ENCODE measurements at places on chromosomes 5 and 9.

DNA sequence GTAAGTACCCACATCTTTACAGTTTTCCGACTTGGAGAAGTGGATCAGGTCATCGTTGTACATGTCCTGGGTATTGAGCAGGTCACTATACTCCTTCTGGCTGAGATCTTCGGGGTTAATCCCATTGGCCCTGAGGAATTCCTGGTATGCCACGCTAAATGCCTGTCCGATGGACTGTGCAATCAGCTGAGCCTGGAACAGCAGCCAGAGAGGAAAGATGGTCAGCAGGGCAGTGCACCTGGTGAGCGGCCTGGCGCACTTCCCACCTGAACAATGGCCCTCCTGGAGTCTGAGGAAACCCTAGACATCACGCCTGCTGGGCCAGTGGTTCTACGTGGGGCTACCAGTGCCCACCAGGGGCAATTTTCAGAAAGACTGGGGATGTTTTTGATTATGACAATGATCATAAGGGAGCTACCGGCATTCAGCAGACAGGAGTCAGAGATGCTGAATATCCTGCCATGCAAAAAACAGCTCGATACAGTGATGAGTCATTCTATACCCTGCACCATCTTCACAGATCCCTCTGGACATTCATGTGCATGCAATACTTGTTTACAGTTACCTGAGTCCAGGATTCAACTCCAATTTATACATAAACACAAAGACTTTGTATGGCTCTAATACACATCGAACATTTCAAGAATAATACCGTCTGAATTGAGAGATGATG lies 127.2 kb downstream of the ENTREP1 start:
- DNase-seq: no peak

DNA sequence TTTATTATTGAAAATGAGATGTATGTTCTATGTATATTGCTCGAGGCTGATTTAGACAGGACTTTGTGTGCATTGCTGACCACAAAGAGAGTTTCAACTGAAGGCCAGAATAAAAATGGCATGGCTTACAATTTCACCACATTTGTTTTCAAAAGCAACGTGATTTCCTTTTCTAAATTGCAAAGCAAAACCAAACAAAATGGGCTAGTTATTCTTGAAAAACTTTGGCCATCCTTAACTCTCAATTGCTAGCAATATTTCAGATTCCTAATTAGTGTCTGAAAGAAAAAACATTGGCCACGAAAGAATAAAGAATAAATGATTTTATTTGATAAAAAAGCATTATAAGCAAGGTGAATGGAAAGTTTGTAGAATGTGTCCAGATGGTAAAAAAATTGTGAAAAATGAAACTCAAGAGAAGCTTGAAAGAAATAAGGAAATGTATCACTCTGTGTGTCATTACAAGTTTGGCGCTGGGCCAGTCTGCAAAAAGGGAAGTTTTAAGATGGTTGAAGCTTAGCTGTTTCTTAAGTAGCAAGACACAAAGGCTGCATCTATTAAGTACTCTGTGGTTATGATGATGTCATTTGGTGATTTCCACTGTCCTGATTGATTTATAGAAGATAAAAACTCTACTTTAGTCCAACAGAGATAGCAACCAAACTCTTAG lies 89.2 kb upstream of the PRLR start:
- DNase-seq: peak; percentile 55

DNA sequence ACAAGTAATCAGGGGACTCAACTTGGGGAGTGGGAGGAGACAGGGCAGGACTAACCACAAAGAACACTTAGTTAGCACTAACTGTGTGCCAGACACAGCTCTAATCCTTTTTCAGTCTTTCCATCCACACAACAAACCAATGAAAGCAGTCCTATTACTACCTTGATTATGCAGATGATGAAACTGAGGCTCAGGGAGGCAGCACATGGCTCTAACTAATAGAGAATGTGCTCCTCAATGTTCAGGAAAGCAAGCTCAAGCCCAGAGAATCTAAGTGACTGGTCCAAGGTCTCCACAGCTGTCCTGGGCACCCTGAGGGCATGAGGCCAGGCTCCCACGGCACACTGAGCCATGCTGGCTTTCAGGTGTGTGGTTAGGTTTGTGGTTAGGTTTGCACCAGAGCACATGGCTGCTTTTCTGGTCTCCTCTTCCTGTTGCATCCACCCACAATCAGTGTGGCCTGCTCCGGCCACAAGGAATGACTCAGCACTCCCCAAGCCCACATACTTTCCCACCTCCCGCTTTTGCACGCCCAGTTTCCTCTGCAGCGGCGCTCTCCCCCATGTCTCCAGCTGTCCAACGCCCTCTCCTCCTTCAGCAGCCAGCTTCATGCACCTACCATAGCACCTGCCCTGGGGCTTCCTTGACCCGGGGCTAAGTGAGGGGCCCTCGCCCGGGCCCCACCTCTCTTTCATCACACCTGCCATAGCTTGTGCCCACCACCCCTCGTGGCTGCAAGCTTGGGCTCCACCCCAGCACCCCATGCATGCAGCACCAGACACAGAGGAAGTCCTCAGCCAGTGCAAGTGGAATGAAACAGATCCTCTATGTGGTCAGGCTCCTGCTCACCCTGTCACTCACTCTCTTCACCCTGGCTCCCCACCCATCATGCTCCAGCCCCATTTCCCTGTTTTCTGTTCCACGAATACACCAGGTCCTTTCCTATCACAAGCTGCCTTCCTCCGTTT lies 133.1 kb downstream of the GABBR2 start:
- DNase-seq: no peak

- no peak for DNase-seq
These were observed 35.2 kb upstream of the PDE8B start for GRCh38 chr5:77175231-77175630.

GRCh38 chr9:102875687-102876086 lies 119.4 kb upstream of the CYLC2 start:
- no peak for DNase-seq

GRCh38 chr9:91803151-91803940 lies 146.7 kb downstream of the ROR2 start:
- DNase-seq: no peak

- DNase-seq: no peak
These were observed 3.7 kb upstream of the CEL start for GRCh38 chr9:133058071-133058470.

- no peak for DNase-seq
These were observed 130.6 kb upstream of the EPB41L4A start for GRCh38 chr5:112549605-112550166.

GRCh38 chr5:169164481-169164925 lies 136.4 kb downstream of the SLIT3 start:
- DNase-seq: no peak

DNA sequence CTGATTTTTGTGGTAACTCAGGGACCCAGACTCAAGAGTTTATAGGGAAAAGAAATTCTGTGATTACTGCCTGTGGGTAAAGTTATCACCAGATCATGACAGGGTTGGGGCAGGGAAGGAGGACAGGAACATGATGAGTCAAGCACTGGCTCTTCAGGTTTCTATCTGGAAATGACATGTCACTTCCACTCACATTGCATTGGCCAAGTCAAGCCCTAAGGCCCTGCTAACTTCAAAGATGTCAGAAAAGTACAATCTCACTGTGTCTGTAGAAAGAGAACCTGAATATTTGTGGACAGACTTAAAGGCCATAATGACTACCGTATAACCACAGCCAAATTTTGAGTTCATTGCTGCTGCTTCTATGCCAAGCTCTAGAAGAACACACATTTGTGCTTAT lies 187.7 kb downstream of the TLE4 start:
- no peak for DNase-seq

GRCh38 chr9:133112663-133113026 lies 8.4 kb downstream of the RALGDS start:
- no peak for DNase-seq

GRCh38 chr5:136998854-136999357 lies 500.2 kb downstream of the SPOCK1 start:
- DNase-seq: no peak

DNA sequence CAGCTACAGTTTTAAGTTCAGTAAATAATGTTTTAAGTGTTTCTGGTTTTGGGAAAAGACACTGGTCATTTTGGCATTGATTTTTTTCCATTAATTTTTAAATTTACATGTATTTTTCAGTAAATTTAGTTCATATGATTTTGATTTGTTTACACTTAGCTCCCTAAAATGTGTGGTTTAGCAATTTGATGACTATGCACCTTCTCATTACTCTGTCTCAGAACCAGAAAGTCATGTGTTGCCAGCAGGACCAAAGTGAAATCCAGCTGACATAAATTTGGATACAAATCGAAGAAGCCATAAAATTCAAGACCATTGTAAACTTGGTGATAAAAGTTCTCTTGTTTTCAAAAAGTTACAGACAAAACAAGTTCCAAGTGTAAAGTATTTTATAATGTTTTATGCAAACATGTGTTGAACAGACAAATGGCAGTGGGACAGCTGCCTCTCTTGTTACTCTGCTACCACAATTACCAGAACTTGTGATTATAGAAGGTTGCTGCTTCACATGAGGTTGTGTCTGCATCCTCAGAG lies 354.8 kb downstream of the NR2F1-AS1 start:
- DNase-seq: no peak

DNA sequence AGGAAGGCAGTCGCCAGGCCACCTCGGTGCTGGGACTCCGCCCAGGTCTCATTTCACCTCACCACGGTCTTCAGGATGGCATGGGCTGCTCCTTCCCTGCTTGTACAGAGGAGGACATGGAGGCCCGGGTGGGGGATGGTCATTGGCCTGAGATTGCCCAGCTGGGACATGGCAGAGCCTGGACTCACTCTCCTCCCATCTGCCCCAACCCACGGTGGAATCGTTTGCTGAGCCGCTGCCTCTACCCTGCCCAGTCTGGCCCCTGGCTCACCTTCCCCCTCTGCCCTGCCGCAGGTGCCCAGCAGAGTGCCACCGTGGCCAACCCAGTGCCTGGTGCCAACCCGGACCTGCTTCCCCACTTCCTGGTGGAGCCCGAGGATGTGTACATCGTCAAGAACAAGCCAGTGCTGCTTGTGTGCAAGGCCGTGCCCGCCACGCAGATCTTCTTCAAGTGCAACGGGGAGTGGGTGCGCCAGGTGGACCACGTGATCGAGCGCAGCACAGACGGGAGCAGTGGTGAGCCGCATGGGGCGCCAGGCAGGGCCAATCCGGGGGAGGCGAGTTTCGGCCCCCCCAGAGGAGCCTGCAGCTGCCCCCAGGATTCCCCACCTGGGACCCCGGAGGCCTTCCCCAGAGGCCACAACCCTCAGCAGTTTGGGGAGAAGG lies 36.7 kb downstream of the HK3 start:
- DNase-seq: no peak

- DNase-seq: no peak
These were observed 78.5 kb upstream of the DNAH5 start for GRCh38 chr5:14022971-14023370.

GRCh38 chr5:27171761-27172261 lies 133.4 kb upstream of the CDH9 start:
- no peak for DNase-seq

DNA sequence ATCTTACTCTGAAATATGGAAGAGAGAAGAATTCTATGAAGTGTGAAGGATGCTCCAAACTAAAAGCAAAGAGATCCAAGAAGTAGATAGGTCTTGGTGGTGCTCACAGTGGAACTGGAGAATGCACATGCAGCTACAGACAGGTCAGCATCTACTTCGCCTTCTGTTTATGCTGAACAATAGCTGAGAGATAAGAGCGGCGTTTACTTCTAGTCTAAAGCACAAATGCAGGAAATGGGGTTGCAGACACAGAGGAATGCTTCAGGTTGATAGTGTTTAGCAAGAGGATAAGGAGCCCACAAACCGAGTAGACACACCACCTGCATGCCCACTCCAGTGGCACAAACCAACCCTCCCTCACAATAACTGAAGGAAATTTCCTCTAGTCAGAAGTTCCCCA lies 180.0 kb upstream of the RGMB start:
- DNase-seq: no peak

DNA sequence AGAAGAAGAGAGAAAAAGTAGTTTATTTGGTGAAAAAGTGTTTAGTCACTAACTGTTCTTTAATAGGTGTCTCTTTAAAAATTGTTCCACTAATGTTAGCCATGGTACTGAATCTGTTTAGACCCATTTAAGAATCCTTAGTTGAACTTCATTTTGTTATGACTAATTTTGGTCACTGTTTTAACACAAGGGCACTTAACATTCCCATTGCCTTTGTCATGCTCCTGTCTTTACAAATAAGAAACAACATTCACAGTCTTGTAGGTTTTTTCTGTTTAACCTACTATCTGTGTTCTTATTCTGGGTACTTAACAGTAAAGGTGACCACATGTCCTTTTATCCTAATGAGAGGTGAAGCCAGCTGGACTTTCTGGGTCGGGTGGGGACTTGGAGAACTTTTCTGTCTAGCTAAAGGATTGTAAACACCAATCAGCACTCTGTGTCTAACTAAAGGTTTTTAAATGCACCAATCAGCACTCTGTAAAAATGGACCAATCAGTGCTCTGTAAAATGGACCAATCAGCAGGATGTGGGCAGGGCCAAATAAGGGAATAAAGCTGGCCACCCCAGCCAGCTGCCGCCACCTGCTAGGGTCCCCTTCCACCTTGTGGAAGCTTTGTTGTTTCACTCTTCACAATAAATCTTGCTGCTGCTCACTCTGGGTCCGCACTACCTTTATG lies 116.7 kb downstream of the WDR70 start:
- DNase-seq: no peak

DNA sequence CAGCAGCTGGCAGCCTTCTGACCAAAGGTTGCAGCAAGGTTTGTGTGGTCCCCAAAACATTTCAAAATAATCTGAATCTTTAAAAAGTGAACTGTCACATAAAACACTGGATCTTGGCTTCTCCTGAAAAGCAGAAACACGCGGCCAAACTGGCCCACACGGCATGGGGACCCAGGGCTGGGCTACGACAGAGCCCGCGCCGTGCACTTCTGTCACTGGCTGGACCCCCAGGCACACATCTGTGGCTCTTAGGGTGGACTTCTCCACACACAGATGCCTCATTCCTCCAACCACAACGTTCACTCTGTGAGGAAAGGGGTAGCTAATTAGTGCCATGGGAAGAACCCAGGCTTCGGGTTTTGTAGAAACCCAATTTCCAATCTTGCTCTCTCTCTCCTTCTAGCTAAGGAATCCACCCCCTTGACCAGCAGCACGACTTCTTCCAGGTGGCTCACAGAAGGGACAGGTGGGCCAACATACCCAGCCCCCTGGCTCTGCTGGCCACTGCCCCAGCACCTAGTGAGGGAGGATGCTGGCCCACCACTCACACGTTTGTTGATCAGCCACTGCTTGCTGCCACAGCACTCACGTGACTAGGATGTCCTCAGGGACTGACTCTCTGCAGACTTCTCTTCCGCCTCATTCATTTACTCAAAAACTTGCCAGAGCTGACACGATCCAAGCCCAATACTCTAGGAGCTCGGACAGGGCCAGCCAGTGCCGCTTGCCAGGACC lies 17.9 kb downstream of the LMAN2 start:
- DNase-seq: no peak
